Urinary bladder (tissue), 4 donors: ENCODE measurements at places on chromosomes 2 and 18. TPM values are rescaled to one million over a fixed set of nuclear protein-coding genes. Genes with fewer than 3 reads are reported as not detected.

Gene KCNIP3
- 6.1 TPM for total RNA-seq

Gene SERPINB7
- not detected for total RNA-seq

Gene USP37
- total RNA-seq, result 37.1 TPM

Gene PLEKHA3
- total RNA-seq, result 20.2 TPM

Gene ATIC
- 28.9 TPM for total RNA-seq

Gene TMBIM1
- total RNA-seq, result 127 TPM

Gene GCG
- not detected for total RNA-seq

Gene TTC21B
- total RNA-seq, result 81.2 TPM

Gene NOSTRIN
- 30.9 TPM for total RNA-seq

Gene LRRC30
- total RNA-seq, result 0.32 TPM

Gene FKBP7
- 124 TPM for total RNA-seq

Gene KIAA2012
- 0.16 TPM for total RNA-seq

Gene IL1B
- 2.3 TPM for total RNA-seq

Gene CTLA4
- total RNA-seq, result 0.11 TPM

Gene LYG2
- not detected for total RNA-seq

Gene PID1
- total RNA-seq, result 63.9 TPM

Gene IKZF2
- total RNA-seq, result 56.4 TPM

Gene XIRP2
- 5.8 TPM for total RNA-seq

Gene RAD51AP2
- total RNA-seq, result 0.26 TPM

Gene BMP10
- not detected for total RNA-seq

Gene GYPC
- total RNA-seq, result 65.2 TPM

Gene HJURP
- 8.9 TPM for total RNA-seq

Gene RAB12
- 81.8 TPM for total RNA-seq

Gene SERPINB13
- total RNA-seq, result 1.7 TPM

Gene FBXO11
- total RNA-seq, result 149 TPM

Gene IL1F10
- total RNA-seq, result not detected

Gene EN1
- not detected for total RNA-seq

Gene RANBP2
- total RNA-seq, result 121 TPM

Gene CHST10
- total RNA-seq, result 12.5 TPM

Gene FAHD2A
- total RNA-seq, result 17.8 TPM

Gene IL1RL2
- total RNA-seq, result 0.90 TPM

Gene TMEM37
- total RNA-seq, result 1.1 TPM

Gene IL1A
- 1.9 TPM for total RNA-seq

Gene TNS1
- total RNA-seq, result 191 TPM

Gene KCNJ3
- 2.3 TPM for total RNA-seq

Gene MALL
- 24.4 TPM for total RNA-seq

Gene REG1B
- total RNA-seq, result not detected

Gene PPP1R1C
- 3.4 TPM for total RNA-seq

Gene WNT10A
- 1.9 TPM for total RNA-seq

Gene GPR35
- total RNA-seq, result 0.63 TPM

Gene MYO5B
- 8.8 TPM for total RNA-seq

Gene RBM45
- total RNA-seq, result 30.8 TPM

Gene KCNE4
- total RNA-seq, result 22.0 TPM

Gene OSR1
- 93.7 TPM for total RNA-seq

Gene VSNL1
- total RNA-seq, result 1.7 TPM

Gene ATOH8
- 18.3 TPM for total RNA-seq

Gene CCL20
- total RNA-seq, result not detected
